ENCODE measurements at places on chromosomes 4 and X. TPM values are rescaled to one million over a fixed set of nuclear protein-coding genes. Genes with fewer than 3 reads are reported as not detected.

DNA sequence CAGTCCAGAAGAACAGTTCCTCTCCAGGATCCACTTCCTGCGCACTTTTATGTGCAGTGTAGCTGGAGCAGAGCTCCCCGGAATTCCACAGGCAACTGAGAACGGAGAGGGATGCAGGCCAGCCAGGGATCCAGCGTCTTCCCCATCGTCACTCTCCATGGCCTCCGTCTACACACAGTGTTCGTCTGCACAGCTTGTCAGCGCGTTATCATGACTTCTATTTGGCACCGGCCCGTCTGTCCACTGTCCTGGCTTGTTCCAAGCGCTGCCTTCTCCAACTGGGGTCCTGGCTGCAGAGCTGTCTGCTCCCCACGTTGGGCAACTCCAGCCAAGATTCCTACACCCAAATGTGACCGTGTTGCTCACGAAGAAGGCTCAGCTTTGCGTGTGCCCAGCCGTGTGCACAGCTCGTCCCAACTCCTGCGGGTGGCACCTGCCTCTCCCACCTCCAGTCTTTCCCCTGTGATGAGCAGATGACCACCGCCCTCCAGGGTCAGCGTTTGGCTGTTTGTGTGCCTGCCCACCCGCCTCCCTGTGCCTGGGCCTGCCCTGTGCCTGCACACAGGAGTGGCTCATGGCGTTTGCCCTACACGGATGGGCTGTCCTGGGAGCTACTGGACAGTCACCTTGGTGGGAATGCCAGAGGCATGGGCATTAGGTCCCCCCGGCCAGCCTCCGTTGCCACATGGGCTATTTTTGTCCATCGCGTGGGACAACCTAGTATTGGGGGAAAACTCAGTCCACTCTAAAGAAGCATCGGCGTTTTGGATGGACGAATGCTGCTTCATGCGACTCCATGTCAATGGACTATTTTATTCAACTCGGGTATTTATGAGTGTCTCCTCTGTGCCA lies 2.2 kb upstream of the CTBP1 start:
- peak; percentile 79 for DNase-seq

DNA sequence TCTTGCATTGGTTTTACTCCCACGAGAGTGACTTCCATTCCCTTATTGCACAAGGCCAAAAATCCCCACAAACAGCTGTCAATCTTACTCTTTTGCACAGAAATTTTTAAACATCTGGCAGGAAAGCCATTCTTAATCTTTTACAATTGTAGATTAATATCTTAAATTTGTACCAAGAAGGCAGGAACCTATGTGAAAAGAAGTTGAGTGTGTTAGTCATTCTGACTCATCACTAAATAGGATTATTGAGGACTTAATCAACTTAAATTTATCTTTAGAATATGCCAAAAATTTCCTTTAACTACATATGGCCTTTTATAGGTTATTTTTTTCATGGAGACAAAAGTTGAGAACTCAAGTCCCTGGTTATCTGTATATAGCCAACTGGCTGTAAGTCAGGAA lies 49.0 kb upstream of the VEGFC start:
- no peak for DNase-seq

Gene USP53
- 15.5 TPM for total RNA-seq

Gene TBX22
- not detected for total RNA-seq

Gene G3BP2
- total RNA-seq = 138 TPM

Data from osteocyte (in vitro differentiated cells).